ENCODE measurements at places on chromosomes 13 and 19.

- DNase-seq, result no peak
Measured at GRCh38 chr13:21039097-21039800, 22.1 kb downstream of the LATS2 start.

DNA sequence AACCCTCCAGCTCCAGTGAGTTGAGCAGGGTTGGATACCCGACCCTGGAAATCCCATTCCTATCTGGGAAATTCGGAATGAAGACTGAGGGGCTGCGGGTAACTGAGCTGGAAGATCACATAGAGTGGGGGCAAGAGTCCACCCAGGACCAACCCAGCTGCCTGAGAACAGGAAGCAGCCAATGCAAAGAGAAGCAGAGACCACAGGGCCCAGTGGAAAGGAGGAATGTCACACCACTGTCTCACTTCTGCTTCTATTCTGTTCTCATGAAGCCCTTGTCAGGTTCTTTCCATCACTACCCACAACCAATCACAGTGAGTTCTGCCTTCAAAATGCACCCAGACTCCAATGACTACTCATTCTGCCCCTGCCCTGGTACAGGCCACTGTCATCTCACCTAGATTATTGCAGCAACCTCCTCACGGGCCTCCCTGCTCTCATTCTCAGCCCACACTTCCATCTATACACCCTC lies 15.3 kb downstream of the DYRK1B start:
- DNase-seq, result no peak

DNA sequence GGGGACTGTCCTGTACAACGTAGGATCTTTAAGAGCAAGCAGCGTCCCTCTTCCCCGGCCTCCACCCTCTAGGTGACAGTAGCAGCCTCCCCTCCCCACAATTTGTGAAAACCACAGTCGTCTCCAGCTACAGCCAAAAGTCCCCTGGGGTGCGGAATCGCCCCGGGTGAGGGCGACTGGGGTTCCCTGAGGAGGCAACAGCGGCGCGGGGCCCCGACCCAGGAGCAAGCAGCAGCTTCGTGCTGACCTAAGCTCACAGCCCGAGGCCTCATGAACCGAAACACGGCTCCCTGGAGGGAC lies 322 bp downstream of the ZNF558 start:
- DNase-seq, result no peak

DNA sequence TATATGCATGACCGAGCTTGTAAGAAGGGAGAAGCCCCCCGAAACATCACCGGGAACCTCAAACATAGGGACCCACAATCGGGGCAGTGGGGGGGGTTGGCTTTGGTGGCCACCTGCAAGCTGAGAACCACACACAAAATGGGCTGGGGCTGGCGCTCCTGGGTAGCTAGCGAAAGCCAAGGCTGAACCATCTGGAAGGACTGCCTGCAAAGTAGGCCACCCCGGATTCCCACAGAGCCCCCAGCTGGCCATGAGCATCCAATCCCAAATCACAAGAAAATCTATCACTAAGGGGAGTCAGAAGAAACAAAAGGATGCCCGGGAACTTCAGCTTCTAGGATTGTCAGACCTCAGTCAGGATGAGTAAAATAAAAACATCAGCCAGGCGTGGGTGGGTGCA lies 2.8 kb upstream of the PSPN start:
- no peak for DNase-seq

GRCh38 chr19:30376826-30377425 lies 4.7 kb downstream of the ZNF536 start:
- no peak for DNase-seq

DNA sequence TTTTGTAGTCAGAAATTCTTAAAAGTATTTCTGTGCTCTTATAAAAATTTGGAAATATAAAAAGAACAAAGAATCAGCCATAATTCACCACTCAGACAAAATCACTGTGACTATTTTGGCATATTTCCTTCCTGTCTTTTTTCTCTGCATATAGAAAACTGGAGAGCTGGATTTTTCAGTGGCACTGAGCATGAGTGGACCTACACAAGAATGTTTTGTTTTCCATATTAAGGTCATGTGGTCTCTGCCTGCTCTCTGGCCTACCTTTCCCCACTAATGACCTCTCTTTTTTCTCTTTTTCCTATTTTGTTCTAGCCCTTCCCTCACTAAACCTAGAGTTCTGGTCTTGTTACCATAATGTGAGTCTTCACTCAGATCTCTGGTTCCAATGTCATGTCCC lies 17.6 kb upstream of the USP12 start:
- no peak for DNase-seq

GRCh38 chr19:55554741-55555152 lies 9.4 kb upstream of the SBK3 start:
- no peak for DNase-seq

GRCh38 chr13:19382111-19382510 lies 179.2 kb downstream of the TPTE2 start:
- DNase-seq, result no peak

GRCh38 chr13:73336773-73337172 lies 278.0 kb downstream of the KLF5 start:
- no peak for DNase-seq

DNA sequence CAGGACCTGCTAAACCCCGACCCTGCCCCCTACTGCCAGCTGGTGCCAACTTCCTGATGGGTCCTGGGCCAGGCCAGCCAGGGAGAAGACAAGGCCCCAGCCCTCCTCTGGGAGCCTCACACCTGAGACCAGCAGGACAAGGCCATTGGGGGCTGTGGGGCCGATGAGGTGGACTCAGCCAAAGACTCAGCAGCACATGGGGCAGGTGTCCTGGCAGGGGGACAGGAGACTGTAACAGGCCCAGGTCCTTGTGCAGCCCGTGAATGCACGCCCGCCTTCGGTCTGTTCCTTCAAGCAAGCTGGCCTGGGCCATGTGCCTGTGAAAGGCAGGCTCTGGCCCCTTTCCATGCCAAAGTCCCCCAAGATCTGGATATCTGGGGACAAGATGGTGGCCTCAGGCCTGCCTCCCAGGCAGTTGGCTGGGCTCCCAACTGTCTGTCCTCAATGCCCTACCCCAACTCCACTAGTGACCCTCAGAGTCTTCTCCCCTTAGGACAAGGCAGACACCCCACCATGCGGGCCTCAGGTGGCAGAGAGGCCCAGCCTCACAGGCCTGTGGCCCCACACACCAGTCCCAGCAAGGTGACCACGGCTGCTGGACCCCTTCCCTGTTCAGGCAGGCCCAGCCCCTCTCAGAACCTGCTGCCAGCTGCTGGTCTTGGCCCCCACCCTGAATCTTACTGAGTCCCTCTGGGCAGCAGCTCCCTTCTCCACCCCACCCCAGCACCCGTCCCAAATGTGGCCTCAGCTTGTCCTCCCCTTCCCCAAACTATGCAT lies 12.3 kb downstream of the CEACAM19 start:
- no peak for DNase-seq

DNA sequence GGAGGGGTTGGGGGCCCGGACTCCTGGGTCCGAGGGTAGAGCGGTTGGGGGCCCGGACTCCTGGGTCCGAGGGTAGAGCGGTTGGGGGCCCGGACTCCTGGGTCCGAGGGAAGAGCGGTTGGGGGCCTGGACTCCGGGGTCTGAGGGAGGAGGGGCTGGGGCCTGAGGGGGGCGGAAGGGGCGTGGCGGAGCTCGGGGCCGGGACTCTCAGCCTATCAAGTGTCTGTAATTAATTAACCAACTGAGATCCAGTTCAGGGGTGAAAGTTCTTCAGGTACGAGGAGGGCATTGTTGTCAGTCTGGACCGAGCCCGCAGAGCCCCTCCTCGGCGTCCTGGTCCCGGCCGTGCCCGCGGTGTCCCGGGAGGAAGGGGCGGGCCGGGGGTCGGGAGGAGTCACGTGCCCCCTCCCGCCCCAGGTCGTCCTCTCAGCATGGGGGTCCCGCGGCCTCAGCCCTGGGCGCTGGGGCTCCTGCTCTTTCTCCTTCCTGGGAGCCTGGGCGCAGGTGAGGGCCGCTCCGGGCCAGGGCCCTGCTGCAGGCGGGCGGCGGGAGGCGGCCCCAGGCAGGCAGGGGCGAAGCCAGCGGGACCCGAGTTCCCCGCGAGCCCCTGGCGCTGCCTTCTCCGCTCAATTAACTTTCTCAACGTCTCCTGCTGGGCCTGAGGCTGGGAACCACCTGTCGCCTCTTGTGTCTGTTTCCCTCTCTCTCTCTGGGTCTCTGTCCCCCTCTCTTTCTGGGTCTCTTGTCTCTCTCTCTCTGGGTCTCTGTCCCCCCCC lies 697 bp downstream of the FCGRT start:
- DNase-seq, result peak; percentile 40

- no peak for DNase-seq
Measured at GRCh38 chr13:27628081-27628480, 6.4 kb downstream of the POLR1D start.

DNA sequence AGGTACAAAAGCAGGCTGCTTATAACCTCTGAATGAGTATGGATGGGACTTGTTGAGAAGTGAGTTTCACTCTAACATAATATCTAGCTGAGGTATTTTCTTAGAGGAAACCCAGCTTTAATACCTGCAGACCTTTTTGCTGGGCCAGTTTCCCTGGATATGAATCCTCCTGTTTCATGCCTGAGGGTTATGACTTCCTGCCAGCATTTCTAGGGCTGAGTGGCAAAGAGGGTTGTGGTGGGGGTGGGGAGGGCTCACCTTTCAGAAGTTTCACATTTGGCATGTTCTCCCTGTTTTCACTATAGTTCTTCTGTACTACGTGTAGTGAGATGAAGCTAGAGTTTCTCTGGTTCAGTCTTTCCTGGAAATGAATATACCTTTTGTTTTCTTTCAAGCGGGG lies 73.7 kb downstream of the LACC1 start:
- DNase-seq, result no peak

- DNase-seq, result peak; percentile 42
Measured at GRCh38 chr19:3604987-3605343, 1.7 kb downstream of the TBXA2R start.

DNA sequence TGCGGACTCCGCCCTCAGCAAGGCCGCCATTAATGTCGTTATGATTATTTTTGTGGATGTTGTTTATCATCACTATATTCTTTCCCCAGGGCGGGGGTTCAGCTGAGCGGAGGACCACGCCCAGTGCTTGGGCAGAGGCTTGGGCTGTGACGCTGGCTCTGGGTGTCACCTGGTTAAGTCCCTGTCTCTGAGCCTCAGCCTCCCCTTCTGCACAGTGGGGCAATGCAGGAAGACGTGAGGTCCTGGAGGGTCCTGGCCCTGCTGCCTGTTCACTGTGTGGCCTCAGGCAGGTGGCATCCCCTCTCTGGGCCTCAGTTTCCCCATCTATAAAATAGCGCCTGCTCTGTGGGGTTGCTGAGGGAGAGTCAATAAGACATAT lies 32.5 kb downstream of the NFIC start:
- DNase-seq, result no peak

GRCh38 chr13:27054760-27055159 lies 116.9 kb downstream of the USP12 start:
- DNase-seq, result no peak

DNA sequence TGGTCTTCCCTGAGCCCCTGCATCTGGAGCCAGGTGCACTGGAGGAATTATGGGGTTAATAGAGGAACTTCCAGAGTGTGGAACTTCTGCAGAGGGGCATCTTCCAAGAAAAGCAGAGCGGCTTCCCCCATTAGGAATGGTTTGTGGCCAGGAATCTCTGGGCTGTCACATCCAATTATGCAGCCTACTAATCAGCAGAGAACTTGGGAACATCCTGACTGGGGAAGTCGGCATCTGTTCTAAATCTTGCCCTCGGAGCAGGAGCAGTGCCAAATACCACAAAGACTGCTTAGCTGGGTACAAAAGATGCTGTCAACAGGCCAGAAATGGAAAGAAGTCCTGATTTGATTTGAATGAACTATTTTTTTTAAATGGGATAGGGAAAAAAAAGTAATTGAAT lies 435.1 kb downstream of the ZNF536 start:
- no peak for DNase-seq

DNA sequence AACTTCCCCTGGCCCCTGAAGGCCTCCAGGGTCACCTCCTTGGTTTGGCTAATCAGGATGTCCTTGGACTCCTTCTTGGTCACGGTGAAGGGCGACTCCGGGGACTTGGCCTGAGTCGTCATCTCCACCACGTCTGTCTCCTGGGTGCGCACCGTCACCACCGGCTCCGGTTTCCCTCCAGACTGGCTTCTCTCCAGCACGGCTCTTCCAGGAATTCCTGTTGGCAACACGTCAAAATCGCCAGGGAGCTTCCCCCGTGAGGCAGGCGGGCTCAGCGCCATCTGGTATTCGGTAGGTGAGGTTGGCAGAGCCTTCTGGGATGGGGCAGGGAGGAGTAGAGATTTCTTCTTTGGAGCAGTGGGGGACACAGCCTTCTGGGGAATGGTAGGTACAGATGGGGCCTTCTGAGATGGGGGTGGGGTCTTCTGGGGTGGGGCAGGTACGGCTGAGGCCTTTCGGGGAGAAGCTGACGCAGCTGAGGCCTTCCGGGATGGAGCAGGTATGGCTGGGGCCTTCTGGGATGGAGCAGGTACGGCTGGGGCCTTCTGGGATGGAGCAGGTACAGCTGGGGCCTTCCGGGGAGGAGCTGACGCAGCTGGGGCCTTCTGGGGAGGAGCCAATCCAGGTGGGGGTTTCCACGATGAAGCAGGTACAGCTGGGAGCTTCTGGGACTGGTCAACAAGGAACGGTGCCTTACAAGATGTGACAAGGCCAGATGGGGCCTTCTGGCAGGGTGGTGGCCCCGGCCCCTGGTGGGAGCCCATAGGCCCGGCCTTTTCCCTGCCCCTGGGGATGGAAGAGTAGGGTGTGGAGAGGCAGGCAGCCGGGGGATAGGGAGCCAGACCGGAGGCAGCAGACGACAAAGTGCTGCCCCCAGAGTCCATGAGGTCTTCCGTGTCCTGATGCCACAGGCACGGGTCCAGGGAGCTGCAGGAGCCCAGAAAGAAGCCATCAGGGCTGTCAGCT lies 3.8 kb downstream of the GARIN5B start:
- no peak for DNase-seq

DNA sequence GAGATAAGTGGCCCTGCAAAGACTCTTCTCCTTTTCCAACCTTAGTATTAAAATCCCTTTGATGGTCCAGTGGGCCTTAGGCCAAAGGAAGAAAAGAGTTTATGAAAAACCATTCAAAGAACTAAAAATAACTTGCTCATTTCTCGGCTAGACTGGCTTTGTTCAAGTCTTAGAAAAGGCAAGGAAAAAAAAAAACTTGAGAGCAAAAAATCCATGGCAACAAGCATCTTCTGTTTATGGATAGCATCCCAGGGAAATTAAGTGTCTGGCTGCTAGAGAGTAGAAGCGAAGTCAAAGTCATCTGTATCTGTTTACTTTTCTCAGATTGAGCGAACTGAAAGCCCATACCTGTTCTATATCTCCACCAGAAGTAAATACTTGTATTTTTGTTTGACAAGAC lies 129.6 kb downstream of the KCTD15 start:
- DNase-seq, result no peak

DNA sequence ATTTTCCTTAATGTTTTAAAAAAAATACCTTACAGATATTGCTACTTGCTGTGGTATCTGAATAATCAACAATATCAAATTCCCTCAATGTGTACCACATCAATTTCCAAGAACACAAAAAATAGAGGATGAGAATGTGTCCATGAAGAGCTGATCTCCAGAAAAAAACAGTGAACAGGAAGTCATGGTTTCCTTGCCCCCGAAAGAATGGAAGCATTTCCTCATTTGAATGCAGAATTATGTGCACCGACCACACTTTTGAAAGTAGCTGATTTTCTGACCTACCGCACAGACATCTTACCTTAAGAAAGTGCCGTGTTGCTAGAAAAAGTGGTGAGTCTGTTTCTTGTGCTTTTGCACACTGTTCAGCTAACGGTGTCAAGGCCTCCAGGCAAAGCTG lies 13.4 kb upstream of the EEF1AKMT1 start:
- DNase-seq, result no peak

All from CD4-positive, alpha-beta T cell treated with Interleukin-1 beta for 1 hour (primary cell).